ENCODE measurements at places on chromosomes 11 and 22.

DNA sequence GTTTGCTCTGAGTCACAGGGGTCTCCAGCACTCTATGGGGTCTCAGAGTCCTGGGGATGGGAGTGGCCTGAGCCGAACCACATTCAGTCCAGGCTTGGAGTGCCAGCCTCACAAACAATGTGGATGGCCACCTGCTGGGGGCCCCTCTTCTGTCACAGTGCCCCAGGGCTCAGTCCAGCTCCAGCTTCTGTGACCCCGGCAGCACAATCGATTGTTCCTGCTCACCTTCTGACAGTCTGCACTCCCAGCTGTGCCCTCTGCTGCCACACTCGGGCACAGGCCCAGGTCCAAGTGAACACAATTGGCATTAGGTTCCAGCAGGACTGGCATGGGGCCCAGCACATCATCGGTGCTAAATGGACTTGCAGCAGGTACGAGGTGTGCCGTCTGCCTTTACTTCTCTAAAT, 84.8 kb downstream of the TP53I11 start:
- DNase-seq = no peak

DNA sequence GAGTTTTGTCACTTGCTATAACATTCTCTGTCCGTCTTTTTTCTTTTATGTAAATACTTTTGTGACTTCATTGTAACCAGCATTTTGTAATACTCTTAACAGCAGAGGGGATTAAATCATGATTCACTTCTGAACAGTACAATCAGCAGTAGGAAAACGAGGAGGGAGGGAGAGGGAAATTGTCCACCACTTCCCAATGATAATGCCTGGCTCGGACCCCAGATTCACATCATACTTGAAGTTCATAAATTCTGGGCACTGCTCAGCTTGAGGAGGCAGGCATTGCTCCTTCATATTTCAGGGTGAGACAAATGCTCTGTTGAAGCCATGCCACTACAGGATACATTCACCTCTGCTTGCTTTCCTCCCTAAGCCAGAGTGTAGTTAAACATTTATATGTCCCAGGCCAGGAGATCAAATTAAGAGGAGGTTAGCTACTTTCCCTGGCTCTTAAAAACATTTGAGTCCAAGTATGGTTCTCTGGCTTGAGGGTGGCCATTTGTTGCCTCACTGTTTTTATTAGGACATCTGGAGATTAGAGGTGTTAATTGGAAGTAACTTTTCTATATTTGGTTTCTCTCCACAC, 129.0 kb upstream of the LDLRAD3 start:
- DNase-seq = no peak

- DNase-seq = no peak
These were observed 965.2 kb downstream of the TBC1D22A start for GRCh38 chr22:47727641-47728040.

- no peak for DNase-seq
These were observed 55.0 kb downstream of the ZNRF3 start for GRCh38 chr22:28938286-28938833.

- no peak for DNase-seq
These were observed 56.1 kb downstream of the MED15 start for GRCh38 chr22:20563466-20563906.

GRCh38 chr11:62612366-62613290, at the start of the genes EML3 and ROM1:
TSS of gene EML3 (minus strand) at chr11:62612775. CDS start at chr11:62612457, 318 bp downstream.
TSS of gene ROM1 (plus strand) at chr11:62613257. CDS start at chr11:62613282, 25 bp downstream.
- peak; percentile 91 for DNase-seq

GRCh38 chr11:94785509-94785908, 17.4 kb downstream of the AMOTL1 start:
- DNase-seq = no peak

DNA sequence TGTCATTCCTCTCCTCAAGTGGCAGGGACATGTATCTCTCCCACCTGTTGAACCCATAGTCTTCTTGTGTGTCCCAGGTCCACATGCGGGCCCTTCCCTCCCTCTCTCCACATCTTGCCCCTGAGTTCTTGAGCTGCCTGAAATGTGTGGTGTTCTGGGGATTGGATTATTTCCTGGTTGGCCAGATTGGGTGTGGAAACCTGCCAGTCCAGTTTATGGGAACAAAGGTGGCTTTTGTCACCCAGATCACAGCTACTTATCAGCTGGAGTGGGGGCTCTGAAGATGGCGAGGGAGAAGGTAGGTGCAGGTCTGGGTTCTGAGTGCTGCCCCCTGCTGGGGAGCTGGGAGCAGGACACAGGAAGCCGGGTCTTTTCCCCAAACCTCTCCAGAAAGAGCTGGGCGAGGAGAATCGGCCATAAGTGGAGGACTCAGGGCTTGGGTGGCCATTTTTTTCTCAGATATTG, 14.2 kb downstream of the DTX4 start:
- DNase-seq = peak; percentile 39

GRCh38 chr11:116911976-116912734, 74.7 kb upstream of the APOA1 start:
- DNase-seq = no peak

- no peak for DNase-seq
These were observed 161.4 kb downstream of the AASDHPPT start for GRCh38 chr11:106238704-106239360.

- DNase-seq = no peak
These were observed 21.7 kb downstream of the VWCE start for GRCh38 chr11:61273178-61274078.

DNA sequence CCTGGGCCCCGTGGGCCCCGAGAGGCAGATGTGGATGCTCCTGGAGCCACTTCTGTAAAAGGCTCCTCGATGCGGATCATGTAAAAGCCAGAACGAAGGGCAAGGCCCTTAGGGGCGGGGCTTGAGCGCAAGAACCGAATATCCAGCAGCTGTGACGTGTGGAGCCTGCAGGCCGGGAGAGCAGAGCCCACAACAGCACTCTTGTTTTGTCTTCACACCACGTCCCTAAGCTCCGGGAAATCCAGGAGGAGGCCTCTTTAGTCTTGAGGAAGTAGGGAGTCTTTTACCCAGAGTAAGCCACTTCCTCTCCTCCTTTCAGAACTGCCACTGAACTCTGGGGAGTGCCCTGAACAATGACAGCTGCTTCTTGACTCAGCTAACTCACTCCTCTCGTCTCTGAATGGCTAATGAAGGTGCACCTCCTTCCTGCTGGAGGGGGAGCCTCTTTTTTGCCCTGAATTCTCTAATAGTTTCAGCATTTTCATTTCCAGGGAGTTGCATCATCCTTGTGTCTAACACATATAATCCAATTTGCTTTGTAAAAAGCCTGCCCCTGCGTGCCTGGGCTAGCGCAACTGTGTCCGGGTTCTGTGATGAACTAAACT, 12.5 kb downstream of the L3MBTL2 start:
- DNase-seq = peak; percentile 29

GRCh38 chr22:38737302-38738060, 18.3 kb downstream of the SUN2 start:
- no peak for DNase-seq

GRCh38 chr11:65292890-65293289, 21.8 kb upstream of the CDC42EP2 start:
- no peak for DNase-seq

DNA sequence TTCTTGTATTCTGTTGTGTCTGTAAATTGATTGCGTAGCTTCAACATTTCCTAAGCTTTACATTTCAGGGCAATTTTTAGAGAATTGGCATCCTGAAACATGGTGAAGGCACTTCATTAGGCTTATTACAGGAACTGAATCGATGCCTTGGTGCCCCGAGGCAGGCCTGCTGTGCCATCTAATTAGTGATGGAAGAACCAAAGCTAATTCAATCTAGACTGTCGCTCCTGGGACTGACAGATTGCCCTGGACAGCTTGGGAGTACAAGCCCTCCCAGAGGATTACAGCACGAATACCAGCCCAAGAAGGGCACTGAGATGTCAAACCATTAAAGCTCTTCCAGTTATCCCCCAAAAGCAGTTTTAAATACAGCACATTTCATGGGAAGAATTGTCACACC, 243.2 kb upstream of the ZC3H12C start:
- no peak for DNase-seq

DNA sequence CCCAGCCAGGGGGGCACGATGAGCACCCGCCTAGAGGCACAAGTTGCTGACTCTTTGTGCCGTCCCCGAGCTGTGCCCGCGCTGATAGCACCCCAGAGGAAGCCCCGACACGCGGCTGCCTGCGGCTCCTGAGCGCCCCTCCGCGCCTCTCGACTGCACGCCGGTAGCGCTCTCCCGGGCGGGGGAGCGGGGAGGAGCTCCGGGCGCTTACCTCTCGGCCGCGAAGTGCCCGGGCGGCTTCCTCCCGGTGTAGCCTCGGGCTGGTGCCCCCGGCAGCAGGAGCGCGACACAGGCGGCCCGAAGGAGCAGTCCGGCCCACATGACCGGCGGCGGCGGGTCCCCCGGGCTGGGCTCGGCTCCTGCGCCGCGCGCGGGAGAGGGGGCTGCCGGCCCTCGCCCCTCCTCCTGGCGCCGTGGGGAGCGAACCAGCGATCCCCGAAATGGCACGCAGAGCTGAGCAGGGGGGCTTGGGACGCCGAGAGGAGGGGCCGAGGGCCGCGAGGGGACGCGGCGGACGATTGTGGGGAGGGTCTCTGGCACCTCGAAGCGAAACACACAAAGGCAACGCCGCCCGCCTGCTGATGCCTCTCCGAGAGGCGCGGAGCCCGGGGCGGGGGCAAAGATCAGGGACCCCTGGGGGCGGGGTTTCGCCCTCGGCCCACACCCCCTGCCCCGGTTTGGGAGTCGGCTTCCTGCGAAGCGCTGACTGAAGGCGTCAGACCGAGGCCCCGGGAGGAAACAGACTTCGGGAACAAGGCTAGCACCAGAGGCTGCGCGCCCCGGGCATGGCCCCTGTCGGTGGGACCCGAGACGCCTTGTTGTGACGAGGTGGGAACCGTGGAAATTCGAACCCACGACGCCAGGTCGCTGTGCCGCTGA, at the start of gene VWCE:
Gene VWCE (minus strand): TSS at position 600 of the 879 bp plus-strand sequence. CDS start 279 bp downstream, at position 321.
- peak; percentile 32 for DNase-seq

DNA sequence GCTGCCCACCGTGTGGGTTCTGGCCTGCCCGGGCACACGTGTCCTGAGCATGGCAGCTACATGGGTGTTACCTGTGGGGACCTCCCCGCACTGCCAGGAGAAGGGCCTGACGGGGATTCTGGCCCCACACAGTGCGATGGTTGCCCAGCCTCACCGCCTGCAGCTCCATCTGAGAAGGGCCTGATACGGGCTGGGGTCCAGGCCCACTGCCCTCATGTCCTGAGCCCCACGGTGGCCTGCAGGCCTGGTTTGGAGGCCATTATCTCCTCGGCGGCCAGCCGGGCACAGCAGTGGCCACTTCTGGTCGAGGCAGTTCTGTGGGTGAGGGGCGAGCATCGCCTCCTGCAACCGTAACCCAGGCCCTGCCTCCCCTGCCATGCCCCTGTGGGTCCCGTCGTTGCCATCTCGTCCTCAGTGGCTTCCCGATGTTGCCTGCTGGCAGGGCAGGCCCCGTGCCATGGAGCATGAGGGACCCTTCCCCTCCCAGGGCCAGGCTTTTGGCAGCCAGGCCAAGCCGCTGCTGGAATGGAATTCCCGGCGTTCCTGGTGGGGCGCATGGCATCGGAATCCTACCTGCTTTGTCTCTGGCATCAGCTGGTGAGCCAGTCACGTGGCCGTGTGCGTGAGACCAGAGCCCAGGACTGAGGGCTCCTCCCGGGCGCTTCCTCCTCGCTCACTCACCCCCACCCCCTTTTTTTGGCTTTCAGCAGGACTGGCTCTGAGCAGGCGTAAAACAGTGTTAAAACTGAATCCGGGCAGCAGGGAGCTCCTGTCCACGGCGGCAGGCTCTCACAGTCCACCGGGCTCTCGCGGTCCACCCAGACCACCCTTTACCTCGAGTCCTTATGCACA, 71.9 kb upstream of the PPARA start:
- no peak for DNase-seq

GRCh38 chr22:37077802-37078448, 26.4 kb downstream of the KCTD17 start:
- DNase-seq = peak; percentile 82

- no peak for DNase-seq
These were observed 25.7 kb upstream of the BLID start for GRCh38 chr11:122141725-122142124.

- no peak for DNase-seq
These were observed 111.6 kb downstream of the NTM start for GRCh38 chr11:131481971-131482370.

DNA sequence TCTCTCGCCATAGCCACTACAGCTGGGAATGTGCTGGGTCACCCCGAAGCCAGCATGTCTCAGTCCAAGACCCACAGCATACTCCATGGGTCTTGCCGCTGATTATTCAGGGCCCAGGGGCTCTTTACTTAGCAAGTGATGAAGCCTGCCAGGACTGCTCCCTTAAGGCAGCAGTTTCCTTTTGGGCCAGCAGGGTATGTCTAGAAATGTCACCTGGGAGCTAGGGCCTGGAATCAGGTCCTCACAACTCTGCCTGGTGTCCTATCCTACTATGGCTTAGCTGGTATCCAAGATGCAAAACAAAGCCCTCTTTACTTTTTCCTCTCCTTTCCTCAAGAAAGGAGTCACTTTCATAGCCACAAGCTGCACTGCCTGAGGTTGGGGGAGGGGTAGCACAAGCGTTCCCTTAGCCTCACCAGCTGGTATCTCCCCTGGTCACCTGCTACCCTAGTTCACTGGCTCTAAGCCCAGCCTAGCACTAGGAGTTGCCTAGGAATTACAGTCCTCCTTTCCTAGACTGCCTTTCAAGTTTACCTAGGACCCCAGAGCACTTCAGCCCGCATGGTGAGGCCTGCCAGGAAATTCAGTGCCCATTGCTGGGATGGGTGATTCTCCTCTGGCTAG, 22.6 kb upstream of the NCR3LG1 start:
- no peak for DNase-seq

DNA sequence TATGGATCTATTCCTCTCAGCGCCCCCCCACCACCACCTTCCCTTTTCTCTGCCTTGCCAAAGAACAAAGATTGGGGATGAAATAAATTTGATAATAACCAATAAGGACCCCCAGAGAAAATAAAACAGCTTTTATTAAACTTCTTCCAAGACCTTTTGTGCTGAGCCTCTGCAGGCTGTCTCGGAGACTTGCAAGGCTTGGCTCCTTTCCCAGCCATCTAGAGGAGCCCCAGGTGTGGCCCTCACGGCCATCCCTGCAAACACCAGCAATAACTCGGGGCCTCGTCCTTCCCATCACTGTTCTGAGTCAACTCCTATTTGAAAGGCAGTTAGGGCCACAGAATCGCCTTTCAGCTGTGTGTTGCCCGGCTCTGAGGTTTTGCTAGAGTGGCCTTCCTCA, 51.2 kb upstream of the LMO1 start:
- no peak for DNase-seq

DNA sequence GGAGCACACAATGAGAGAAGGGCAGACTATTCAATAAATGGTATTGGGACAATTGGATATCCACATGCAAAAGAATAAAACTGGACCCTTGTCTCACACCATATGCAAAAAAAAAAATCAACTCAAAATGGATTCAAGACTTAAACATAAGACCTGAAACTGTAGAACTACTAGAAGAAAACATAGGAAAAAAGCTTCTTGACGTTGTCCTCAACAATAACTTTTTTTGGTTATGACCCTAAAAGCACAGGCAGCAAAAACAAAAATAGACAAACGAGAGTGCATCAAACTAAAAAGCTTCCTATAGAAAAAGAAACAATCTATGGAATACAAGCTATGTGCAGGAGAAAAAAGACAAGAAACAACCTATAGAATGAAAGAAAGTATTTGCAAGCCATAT, 37.1 kb upstream of the EED start:
- DNase-seq = no peak
